Pancreas (tissue), 10 donors: ENCODE measurements at places on chromosomes 5 and 9.

GRCh38 chr5:181099602-181100086 lies 31.3 kb downstream of the OR2V1 start:
- no peak for DNase-seq

- no peak for DNase-seq
Measured at GRCh38 chr5:17302106-17302505, 84.7 kb downstream of the BASP1 start.

DNA sequence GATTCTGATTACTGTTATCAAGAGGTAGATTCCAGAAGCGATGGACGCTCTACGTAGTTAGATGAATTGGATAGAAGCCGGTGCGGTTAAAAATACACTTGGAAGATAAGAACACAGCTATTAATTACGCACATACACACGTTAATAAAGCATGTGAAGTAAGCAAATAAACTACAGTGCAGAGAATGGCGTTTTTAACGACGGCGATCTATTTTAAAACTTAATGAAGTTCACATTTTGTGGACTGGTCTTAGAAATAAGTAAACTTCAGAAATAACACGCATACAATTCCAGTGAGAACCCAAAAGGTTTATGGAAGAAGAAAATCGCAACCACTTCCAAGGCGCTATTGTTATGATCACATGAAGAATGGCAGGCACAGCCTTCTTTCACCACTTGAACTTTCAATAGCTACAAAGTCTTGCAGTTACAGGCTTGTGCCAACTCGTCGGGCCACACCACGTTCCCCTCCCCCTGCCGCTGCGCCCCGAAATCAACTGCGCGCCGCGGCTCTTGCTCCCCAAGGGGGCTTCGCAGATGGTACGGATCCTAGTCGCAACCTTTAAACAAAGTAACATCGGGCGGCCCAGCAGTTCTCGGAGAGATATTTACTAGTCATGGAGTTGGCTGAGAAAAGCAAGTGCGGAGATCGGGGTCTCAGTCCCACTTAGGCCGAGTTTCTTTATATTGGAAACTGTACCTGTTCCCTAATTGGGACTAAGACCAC lies 866 bp upstream of the SEMA6A start:
- DNase-seq = peak; percentile 36

GRCh38 chr9:114433086-114433485 lies 45.3 kb upstream of the AKNA start:
- DNase-seq = no peak
